ENCODE measurements at places on chromosomes 5 and 9.

DNA sequence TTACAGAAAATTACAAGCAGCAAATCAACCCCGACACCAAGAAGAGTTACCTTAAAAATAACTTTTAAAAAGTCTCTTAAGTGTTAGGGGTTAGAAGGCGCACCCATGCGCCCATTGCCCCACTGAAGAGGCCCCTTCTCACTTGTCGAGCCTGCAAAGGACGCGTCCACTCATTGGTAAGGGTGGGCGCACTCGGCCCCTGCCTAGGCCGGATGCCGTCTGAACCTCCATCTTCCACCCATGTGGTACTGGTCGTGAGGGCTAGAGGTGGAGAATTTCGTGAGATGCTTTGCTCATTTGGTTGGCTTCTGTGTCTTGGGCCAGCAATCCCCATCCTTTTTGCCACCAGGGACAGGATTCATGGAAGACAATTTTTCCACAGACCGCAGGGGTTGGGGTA is 27.5 kb upstream of the LRRC14B start:
- no peak for DNase-seq

DNA sequence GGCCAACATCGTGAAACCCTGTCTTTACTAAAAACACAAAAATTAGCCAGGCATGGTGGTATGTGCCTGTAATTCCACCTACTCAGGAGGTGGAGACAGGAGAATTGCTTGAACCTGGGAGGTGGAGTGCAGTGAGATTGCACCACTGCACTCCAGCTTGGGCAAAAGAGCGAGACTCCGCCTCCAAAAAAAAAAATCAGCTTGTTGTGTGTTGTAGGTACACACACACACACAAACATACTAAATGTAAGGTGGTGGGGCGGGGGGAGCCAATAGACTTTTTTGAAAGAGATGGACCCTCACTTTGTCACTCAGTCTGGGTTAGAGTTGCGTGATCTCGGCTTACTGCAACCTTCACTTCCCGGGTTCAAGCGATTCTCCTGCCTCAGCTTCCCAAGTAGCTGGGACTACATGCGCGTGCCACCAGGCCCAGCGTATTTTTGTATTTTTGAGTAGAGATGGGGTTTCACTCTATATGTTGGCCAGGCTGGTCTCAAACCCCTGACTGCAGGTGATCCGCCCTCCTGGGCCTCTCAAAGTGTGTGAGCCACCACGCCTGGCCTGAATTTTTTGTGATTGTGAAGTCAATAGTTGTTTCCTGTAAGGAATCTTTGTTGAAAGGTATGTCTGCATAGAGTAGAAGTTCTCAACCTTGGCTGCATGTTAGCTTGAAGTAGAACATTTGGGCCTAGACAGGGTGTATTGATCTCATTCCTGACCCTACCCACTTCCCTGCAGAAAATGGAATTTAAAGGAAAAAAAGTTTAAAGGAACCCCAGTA is 13.7 kb downstream of the NPM1 start:
- DNase-seq, result no peak

DNA sequence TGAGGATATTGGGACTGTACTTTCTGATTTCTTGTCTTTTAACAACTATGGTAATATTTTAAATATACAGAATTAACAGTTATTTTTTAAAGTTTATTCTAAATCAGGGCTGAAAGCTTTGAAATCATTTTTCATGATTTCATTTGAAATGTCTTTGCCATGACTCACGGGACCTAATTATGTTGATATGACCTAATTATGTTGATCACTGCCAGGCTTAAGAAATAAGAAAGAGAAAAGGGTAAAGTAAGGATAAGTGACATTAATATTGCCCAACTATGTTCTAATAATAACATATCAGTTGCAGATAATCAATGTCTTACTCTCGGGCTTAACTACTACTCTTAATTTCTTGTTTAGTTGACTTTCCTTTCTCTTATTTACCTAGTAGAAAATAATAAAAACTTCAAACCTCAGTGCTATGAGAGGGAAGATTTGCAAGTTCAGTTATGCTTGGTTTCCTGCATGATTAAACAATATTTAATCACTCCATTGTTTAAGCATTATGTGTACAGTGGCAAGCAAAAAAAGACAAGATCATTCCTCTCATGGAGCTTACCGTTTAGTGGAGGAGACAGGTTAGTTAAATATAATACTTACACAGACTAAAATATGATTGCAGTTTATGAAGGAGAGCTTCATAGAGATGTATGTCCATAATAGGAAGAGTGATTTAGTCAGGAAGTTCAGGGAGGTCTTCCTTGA is 67.0 kb upstream of the EIF4EBP3 start:
- no peak for DNase-seq

DNA sequence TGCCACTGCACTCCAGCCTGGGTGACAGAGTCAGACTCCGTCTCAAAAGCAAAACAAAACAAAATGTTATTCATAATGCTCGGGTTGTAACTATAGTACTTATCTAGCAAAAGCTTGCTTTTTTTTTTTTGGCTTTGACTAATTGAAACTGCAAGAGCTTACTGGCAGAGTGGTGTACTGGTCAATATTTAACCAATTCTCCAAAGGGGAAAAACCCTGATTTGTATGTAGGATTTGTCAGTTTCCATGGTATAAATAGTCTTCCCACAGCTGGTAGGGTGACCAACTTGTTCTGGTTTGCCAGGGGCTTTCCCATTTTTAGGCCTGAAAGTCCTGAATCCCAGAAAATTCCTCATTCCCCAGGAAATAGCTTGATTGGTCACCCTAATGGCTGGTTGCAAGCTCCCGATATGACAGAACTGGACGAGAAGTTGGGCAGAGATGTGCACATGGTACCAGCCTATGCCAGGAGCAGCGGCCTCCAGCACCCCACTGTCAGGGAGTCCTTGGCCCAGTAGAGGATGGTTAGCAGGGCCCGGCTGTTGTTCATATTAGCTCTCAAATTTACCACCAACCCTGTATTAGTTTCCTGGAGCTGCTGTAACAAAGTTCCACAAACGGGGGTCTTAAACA is 58.0 kb downstream of the FXN start:
- DNase-seq, result no peak

GRCh38 chr9:9002826-9003583 is 1203.4 kb upstream of the DMAC1 start:
- no peak for DNase-seq

DNA sequence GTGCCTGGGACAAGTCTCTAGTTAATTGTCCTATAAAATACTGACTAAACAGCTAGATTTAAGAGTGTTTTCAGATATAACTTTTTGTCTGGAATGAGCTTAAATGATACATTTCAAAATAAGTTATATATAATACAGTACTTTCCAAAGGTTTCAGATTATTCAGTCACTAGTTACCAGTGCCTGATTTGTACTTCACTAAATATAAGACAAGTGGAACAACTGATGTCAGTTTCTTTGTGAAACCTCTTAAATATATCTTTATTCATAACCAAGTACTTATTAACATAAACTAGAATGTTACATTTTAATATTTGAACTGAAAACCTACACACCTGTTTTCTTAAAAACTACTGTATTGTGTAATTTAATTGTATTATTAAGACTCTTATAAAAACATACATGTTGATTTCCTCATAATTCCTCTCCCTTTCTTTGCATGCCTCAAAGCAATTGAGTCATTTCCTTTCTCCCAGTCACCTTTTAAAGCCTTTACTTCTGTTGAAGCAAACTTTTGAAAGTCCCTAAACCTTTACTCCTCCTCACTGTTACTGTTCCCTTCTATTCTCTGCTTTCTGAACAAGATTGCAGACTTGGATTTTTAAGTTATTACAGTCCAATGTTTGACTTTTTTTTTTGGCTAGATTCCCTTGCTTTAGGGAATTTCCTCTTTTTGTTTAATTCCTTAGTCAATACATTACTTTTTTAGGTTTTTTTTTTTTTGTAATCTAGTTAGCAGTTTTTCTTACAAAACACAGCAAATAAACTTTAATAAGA is 8.7 kb upstream of the SEMA6A start:
- DNase-seq, result no peak

GRCh38 chr5:189486-189885 is 1.8 kb upstream of the LRRC14B start:
- no peak for DNase-seq

DNA sequence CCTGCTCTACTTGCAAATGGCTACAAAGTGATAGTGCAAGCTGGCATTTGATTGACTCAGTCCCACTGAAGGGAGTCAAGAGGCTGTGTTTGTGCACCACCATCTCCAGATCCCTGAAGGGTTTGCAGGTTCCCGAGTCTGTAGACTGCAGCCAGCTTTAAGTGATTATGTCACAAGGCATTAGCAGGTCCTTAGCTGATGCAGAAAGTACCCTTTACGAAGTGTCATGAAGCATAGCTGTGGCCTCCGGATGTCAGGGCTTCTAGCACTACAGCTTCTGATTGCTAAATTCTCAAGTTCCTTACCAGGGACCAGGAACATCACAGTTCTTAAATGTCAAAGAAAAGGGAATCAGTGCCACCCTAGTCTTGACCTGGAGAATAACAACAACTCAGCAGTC is 311.3 kb upstream of the TRPC7 start:
- no peak for DNase-seq

GRCh38 chr9:120985819-120986222 is 59.2 kb upstream of the TRAF1 start:
- no peak for DNase-seq

DNA sequence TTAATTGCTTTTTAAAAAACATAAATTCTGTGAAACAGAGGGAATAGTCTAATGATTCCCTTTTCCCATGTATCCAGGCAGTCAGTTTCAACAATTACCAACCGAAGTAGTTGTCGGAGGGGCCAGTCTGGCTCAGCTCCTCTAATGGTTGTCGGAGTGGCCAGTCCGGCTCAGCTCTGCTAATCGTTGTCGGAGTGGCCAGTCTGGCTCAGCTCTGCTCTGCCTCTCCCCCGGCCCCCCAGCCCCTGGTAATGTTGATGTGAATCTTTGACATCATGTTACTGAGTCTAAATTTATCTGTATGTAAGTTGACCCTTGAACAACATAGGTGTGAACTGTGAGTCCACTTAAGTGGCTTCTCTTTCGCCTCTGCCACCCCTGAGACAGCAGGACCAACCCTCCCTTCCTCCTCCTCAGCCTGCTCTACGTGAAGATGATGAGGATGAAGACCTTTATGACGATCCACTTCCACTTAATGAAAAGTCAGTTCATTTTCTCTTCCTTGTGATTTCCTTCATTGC is 9.4 kb downstream of the NDUFS6 start:
- no peak for DNase-seq

- no peak for DNase-seq
Measured at GRCh38 chr5:7436521-7436920, 40.6 kb downstream of the ADCY2 start.

DNA sequence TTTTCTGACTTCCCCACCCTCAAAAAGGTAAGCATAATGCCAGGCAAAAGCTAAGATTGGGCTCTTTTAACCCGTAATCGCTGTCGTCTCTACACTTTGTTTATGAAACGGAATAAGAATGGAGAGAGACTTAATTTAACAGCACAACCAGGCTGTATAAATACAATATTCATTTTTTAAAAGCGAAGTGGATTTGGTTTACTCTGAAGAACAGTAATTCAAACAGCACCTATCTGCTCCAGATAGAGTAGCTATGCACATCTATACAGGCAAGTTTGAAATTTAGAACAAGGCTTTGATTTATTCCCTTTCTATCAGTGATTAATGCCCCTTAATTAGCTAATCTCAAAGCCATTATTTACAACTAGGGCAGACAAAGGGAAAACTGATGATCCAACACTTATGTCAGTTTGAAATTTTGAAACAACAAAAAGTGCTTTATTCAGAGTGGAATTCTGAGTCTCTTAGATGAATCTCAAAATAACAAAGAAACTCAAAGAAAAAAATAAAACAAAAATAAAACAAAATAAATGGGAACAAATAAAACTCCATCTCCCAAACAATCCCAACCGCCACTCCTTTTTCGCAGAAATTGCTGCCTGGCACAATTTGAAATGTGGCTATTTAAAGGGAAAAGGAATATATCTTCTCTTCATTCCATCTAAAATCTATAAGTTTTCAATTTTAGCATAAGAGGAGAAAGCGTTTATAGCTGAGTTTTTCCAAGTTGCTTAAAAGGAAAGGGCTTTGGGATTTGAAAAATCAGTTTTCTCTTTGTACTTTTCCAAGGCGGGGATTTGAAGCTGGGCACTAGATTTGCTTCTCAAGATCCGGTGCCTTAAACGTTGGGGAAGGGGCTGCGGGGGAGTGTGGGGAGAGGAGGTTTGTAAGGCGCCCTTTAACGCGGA is 298.6 kb downstream of the PARP8 start:
- DNase-seq, result no peak

DNA sequence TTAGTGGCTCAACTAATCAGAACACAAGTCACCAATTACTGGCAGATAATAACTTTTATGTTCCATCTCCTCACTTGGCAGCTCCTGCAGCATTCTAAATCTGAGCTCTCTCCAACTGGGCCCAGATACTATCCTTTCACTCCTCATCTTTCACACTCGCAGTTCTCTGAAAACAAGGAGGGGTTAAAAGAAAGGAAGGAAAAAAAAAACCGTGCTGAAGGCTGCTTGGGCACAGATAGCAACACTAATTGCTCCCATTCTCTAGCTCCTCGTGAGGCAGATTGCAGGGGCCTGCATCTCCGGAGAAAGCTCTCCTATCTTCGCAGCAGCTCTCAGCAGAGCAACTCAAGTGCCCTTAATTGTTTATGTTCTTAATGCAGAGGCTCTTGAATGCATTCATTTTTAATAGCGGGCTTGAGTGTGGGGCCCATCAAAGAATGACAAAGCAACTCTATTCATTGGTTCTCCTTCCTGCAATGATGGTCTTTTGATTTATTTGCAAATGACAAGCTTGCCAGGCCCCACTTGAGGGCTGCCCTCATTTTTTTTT is 23.9 kb downstream of the TLE1 start:
- DNase-seq, result no peak

GRCh38 chr9:120801441-120801840 is 8.2 kb upstream of the FBXW2 start:
- DNase-seq, result no peak

DNA sequence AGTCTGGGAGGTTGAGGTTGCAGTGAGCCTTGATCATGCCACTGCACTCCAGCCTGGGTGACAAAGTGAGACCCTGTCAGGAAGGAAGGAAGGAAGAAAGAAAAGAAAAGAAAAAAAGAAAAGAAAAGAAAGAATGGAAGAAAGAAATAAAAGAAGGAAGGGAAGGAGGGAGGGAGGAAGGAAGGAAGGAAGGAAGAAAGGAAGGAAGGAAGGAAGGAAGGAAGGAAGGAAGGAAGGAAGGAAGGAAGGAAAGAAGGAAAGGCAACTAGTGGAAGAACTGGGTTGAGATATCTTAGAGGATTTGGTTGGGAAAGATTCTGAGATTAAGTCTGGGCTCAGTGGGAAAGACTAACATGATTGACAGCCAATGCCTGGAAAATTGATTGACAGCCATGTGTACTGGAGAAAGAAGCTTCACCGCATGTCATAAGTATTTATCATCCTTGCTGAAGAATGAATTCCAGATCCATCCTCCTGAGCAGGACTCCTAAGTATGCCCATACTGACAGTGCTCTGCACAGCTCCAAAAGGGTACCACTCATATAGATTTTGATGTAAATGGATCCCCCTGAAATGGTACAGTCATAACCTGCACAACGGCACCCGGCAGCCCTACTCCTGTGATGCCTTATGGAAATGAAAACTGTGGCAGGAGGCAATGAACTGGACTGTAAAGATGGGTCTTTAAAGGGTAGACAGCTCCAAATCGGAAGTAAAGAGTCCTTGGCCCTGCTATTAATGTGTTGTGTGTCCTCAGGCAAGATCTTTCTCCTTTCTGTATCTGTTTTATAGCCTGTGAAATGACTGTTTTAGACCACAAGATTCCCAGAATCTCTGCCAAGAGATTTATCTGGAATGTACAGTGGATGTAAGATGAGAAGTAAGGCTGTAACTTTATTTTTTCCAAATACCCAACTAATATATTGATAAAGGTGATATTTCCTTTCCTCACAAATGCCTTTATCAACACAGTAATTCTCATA is 16.9 kb upstream of the ADRA1B start:
- DNase-seq, result no peak
